ENCODE measurements at places on chromosomes 16 and 17. TPM values are rescaled to one million over a fixed set of nuclear protein-coding genes. Genes with fewer than 3 reads are reported as not detected.

GRCh38 chr16:12907670-12908233 is 6.4 kb downstream of the SHISA9 start:
- no peak for DNase-seq

DNA sequence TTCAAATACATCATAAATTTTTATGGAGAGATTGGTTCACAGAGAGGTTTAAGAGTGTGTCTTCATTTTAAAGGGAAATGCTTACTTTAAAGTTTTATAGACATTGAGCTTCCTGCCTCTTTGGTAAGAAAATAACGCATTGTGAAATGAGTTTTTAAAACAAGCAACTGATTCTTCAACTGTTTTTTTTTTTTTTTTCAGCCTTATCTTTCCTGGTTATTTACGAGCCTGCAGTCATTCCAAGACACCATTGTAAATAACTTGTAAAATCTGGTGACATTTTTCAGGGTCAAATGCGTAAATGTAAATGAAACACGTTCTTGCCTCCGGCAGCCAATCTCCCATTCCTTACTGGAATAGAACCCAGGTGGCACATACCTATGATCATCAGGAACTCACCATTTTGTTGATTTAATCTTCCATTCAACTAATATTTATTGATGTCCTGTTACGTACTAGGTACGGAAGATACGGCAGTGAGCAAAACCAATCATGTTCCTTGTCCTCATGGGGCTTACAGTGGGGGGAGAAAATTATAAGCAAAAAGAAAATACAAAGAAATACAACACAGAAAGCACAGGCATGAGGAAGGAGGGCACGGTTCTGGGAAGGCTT is 33.2 kb upstream of the CDYL2 start:
- DNase-seq = no peak

DNA sequence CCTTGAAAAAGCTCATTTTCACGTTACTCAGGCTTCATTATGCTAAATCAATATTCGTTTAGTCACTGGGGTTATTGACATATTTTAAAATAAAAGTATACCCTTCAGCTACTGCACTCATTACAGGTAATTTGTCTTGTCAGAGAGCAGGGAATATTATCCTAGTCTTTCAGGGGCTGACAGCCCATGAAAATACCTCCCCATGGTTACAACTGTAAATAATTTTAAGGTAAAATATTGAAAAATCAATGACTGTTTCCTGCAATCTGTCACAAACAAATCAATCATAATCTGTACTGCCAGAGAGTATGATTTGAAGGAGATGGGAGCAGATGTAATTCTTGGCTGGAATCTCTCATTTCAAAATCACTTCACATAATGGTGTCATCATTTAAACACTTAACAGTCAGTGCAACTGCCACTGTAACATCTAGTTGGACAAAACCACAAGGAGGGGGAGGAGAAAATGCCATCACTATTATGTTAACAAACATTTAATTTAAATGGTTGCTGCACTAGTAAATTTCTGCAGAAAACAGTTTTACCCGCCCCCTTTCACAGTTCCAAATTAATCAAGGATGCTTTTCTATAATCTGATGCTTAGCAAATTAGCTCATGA is 9.3 kb upstream of the IRX5 start:
- no peak for DNase-seq

DNA sequence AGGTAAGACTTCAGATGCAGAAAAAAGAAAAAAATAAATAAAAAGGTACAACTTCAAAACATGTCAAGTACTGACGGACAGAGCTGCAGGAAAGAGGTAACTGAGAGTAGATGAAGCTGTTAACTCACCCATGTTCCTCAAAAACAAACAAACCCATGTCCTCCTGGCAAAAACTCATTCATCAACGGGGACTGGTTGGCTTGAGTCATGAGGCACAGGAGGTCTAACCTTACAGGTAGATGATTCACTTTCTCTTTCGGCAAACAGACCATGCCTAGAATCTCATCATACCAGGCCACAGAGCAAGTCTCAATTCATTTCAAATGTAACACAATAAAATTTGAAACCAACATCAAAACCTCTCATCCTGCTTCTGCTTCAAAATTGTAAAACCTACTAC is 12.3 kb upstream of the FASN start:
- no peak for DNase-seq

- no peak for DNase-seq
Observed at GRCh38 chr16:85262558-85263238, 150.4 kb upstream of the CIBAR2 start.

Gene EXOC3L1
- total RNA-seq = 5.2 TPM

DNA sequence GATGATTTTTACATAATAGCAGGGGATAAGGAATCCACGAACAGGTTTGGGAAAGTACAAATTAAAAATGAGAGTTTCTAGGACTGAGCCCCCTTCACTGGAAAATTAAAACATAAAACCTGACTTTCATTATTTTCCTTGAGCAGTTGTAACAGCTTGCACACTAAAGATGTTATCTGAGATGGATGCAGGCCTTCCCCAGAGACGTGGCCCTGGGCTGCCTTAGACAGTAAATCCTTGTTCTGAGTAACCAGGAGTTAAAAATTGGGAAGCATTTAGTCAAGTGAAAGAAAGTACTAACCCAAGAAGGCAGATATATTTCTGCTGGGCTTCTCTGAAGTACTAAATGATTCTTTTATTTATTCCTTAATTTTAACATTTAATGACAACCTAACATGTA is 432.2 kb upstream of the KIF2B start:
- no peak for DNase-seq
